ENCODE measurements at places on chromosomes 4 and X. TPM values are rescaled to one million over a fixed set of nuclear protein-coding genes. Genes with fewer than 3 reads are reported as not detected.

Gene F8A2
- total RNA-seq, result not detected

Gene TACR3
- not detected for total RNA-seq

Gene MTMR8
- 2.8 TPM for total RNA-seq

Gene EVC2
- not detected for total RNA-seq

Gene MTTP
- 0.77 TPM for total RNA-seq

Gene UGT2B11
- not detected for total RNA-seq

Gene LDB2
- not detected for total RNA-seq
